ENCODE measurements at places on chromosomes 6 and 20.
A peak's percentile ranks its signal among the peaks of the same experiment; 100 is the strongest.

DNA sequence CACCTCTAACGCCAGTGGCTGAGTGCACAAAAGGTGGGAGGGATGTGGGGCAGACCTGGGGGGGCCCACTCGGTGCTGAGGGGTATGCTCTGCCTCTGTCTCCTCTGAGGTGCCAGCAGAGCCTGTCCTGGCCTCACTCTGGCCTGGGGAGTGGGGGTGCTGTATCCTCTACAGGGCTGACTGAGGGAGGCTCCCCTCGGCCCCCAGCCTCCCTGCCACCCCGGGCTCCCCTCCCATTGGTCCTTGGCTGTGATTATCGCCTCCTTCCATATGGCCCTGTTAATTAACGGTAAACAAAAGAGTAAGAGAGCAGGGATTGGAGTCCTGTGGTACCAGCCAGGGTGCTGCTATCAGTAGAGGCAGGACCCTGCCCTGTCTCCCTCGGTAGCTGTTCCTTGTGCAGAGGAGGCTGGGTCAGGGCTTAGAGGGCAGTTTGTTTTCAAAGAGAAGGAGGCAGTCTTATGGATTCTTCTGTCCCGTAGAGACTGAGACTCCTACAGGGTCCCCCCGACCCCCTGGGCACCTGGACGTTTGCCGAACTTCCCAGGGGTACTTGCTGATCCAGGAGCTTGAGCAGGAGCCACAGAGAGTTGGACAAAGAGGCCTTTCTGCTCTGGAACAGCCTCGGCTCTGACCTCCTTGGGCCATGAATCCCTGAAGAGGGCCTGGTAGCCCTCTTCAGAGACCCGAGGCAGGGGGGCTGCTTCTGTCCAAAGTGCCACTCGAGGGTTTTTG, 1.8 kb downstream of the MYT1 start:
- DNase-seq, result no peak

DNA sequence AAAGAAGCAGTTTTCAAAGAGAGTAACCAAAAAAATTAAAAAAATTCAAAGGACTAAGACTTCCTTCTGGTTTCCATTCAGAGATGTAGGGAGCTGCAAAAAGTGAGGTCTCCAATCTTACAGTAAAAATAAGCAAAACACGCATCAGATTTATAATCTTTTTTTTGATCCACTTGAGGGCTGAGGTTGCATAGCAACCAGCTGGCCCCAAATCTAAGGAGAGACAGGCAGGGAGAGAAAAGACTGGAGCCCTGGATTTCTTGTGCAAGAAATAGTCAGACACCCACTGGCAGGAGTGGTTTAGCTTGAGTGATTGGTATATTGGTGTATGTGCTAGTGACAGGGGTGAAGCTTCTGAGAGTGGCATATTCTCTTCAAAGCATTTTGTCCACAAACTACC, 135.9 kb upstream of the FUT9 start:
- DNase-seq, result no peak

- no peak for DNase-seq
Observed at GRCh38 chr6:15630202-15630601, 32.6 kb downstream of the DTNBP1 start.

GRCh38 chr20:41173791-41174341, 36.5 kb downstream of the PLCG1 start:
- peak; percentile 40 for DNase-seq

DNA sequence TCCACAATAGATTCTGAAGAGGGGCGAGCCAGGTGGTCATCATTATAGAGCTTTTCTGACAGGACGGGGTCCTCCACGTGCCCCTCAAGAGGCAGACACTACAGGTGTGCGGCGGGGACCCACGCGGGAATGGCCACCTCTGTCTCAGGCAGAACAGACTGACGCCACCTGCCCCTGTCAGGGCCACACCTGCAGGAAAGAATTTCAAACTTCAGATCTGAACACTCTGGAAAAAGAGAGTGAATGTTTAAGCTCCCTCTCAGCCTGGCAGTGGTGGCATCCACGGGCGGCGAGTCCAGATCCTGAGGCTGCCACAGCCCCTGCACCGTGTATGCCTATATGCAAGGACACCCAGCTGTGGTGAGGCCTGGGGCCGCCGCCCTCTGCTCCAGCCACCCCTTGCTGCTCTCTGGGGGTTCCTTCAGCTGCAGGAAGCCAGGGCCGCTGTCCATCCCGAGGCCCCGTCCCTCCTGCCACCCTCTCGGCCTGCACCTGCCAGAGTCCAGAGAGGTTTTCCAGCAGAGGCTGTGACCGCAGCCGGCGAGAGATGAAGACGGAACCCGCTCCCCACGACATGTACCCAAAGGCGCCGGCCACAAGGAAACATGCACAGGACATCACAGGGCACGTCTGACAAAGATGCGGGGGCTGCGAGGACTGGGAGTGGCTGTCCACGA, 234.9 kb downstream of the ERMARD start:
- DNase-seq, result no peak

- DNase-seq, result no peak
Observed at GRCh38 chr6:144581812-144582537, 296.8 kb downstream of the UTRN start.

GRCh38 chr6:23977706-23978105, 148.3 kb upstream of the NRSN1 start:
- DNase-seq, result no peak

DNA sequence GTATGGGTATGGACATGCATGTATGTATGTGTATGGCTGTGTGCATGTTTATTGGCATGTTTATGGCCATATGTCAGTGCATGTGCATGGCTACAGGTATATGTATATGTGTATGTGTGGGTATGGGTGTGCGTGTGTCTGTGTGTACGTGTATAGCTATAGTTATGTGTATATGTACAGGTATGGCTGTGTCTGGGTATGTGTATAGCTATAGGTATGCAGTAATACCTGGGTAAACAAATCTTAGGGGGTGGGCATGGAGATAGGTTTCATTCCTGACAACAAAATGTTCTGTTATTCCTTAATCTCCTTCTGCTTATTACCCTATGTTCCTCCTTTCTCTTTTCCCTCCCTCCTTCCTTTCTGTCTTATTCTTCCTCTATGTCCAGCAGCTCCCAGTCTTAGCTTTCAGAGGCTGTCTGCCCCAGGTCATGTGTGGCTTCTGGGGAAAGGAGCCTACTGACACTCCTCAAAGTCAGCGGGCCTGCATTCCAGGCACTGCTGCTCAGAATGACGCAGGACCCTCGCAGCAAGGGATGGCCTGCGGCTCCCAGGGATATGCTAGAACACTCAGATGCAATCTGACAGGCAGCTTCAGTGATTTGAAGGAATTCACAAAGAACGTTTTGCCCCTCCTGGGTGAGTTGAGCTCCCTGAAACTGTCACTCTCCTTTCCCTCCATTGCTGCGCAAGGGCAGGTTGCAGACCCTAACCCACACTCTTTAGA, 139.3 kb upstream of the PHACTR1 start:
- DNase-seq, result no peak

- DNase-seq, result no peak
Observed at GRCh38 chr6:139394027-139394649, 19.7 kb upstream of the CITED2 start.

- DNase-seq, result no peak
Observed at GRCh38 chr6:32252331-32253009, 28.6 kb upstream of the NOTCH4 start.

DNA sequence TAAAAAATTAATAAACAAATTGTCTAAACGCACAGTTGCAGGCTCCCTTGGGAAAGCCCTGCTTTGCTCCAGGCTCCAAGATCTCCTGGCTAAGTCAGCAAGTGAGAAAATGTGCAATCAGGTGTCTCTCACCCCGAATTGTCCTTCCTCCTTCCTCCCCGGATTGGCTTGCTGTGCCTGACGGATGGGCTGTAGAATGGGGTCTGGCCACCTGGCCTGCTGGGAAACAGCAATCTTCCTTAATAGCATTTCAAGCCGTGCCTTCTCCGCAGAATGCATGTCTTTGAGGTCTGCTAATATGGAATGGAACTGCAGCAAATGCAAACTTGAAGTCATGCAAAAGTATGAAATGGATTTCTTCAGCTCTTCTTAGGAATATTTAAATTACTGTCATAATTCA, 43.7 kb upstream of the CDKAL1 start:
- DNase-seq, result no peak

DNA sequence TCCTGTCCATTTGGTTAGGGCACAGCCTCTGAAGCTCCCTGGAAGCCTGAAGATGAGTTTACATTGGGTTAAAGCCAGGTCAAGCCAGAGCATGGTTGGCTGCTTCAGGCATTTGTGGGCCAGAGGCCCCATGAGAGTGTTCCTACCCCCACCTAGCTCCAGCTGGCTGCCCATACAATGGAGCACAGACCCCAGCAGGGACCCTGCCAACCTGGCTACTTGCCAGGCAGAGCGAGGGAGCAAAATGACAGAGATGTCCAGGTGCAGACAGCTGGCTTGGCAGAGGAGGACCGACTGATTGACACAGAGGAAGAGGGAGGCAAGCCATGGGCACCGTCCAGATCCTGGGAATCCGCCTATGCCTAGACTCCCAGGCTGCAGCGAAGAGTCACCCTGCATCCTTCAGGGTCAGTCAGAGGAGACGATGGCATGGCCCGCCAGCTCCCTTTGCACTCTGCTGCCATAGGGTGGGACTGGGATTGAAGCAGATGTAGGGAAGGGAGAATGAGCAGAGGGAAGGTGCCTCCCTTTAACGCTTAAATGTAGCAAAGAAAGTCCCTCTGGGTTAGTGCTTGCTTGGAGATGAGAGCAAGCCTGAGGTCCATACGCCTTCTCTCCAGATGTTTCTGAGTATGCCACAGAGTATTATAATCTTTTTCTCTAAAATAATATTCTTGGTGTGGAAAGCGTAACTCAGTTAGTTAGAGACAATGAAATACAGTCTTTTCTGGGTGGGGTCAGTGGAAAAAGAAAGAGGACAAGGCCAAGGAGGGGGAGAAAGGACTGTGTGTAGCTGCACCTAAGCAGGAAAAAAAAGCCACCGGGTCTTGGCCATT, 77.6 kb upstream of the FYN start:
- DNase-seq, result no peak

GRCh38 chr6:101458826-101459225, 65.3 kb downstream of the GRIK2 start:
- no peak for DNase-seq

DNA sequence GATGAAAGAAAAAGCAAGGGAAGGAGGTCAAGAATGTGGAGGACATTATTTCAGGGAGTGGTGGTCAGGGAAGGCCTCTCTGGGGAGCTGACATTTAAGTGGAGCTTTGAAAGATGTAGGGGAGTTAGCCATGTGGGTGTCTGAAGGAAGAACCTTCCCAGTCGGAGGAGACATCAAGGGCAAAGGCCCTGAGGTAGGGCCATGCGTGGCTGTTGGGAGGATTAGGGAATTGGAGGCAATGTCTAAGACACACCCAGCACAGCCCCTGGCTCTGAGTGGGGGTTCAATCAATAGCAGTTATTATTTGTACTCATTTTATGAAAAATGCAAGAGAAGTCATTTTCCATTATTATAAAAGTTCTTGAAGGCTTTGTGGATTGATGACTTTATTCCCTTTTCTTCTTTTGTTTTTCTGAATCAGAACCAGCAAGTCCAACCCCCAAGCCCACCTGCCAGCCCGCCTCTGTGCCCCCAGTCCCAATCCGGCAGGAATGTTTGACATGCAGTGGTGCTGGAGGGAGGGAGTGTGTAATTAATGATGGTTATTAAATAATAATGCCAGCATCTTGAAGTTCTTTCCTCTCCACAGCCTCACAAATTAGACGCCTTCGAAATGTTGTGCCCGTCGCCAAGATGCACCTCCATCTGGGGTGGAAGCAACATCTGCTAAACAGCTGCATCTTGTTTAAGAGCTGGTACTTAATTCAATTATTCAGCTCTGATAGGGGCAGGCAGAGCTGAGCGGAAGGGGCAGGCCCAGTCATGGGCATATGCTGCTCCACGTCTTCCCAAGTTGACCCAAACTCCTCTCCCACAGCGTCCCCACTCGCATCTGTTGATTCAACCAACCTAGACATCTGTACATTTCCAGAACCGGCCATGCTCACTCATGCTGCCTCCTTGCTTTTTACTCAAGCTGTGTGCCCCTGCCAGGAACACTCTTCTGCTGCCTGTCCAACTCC, 81.3 kb upstream of the SIRPA start:
- no peak for DNase-seq

- DNase-seq, result no peak
Observed at GRCh38 chr6:134005800-134006199, 46.6 kb downstream of the SLC2A12 start.

GRCh38 chr20:50438986-50439407, 71.2 kb upstream of the PTPN1 start:
- peak; percentile 81 for DNase-seq

- no peak for DNase-seq
Observed at GRCh38 chr6:16405375-16405774, 167.0 kb downstream of the GMPR start.

DNA sequence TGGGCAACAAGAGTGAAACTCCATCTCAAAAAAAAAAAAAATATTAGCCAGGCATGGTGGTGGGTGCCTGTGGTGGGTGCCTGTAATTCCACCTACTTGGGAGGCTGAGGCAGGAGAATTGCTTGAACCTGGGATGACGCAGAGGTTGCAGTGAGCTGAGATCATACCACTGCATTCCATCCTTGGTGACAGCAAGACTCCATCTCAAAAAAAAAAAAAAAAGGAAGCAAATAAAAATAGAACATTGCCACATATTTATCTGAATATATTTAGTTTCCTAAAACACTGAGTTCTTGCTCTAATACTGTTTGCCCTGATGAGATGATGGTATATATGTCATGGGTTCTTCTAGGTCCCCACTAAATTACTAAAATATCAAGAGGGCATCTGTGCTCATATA, 28.4 kb downstream of the CASP8AP2 start:
- DNase-seq, result no peak
